Activated naive CD8-positive, alpha-beta T cell treated with anti-CD3 and anti-CD28 coated beads, Interleukin-2, amount 50 U/mL, for 16 hours (primary cell): ENCODE measurements at places on chromosomes 5 and 9.

GRCh38 chr5:4335078-4335477 lies 739.4 kb downstream of the IRX1 start:
- DNase-seq, result no peak

- no peak for DNase-seq
Measured at GRCh38 chr5:96885518-96886338, 9.4 kb downstream of the ERAP2 start.

GRCh38 chr9:85416715-85417114 lies 325.0 kb downstream of the AGTPBP1 start:
- DNase-seq, result no peak

- DNase-seq, result no peak
Measured at GRCh38 chr5:5629607-5629978, 207.1 kb downstream of the ICE1 start.

- no peak for DNase-seq
Measured at GRCh38 chr9:110033869-110034268, 174.1 kb downstream of the C9orf152 start.

GRCh38 chr9:34321451-34321850 lies 7.6 kb downstream of the KIF24 start:
- DNase-seq, result no peak

DNA sequence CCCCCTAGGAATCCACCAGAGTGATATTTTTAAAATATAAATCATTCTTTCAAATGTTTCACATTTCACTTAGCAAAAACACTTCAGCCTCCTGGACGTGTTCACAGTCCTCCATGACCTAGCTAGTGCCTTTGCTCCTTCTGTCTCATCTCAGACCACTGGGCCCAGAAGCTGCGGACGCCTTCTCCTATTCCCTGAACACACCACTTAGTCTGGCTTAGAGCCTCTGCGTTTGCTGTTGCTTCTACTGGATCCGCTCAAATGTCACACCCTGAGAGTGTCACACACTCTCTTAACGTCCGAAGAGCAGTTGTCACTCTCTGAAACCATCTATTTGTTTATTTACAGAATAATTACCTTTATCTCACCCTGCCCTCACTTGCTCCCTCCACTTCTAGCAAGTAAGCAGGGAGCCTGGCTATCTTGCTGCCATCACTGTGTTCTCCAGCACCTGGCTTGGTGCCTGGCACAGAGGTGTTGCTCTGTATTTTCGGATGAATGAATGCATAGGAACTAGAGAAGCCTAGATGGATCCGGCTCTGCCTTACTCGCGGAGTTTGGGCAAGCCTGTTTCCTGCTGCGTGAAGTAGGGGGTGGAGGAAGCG lies 1.2 kb upstream of the GRK6 start:
- DNase-seq, result no peak

GRCh38 chr5:36655161-36655560 lies 48.8 kb downstream of the SLC1A3 start:
- no peak for DNase-seq

DNA sequence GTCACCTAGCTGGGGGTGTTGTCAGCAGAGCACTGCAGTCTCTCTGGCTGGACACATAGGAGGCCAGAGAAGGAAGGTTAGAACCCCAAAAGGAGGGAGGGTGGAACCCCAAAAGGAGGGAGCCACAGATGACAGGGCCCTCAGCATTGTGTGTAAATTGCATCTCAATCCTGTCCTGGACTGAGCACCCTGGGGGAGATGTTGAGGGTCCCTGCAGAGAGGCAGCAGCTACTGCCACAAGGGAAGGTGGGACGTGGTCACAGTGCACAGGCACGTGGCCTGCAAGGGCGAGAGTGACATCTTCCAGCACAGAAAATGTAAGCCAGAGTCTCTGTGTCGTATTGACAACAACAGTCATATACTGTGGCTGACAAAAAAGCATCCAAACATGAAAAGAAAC lies 36.5 kb upstream of the CEP72 start:
- DNase-seq, result no peak

GRCh38 chr9:91056917-91057316 lies 255.3 kb downstream of the SYK start:
- DNase-seq, result no peak
